NCI-H1092 (cell line): ENCODE measurements at places on chromosomes 12 and 14.

- DNase-seq = no peak
Measured at GRCh38 chr12:85784096-85784720, 52.0 kb downstream of the RASSF9 start.

GRCh38 chr12:114665411-114666260, 18.3 kb downstream of the TBX3 start:
- no peak for DNase-seq

DNA sequence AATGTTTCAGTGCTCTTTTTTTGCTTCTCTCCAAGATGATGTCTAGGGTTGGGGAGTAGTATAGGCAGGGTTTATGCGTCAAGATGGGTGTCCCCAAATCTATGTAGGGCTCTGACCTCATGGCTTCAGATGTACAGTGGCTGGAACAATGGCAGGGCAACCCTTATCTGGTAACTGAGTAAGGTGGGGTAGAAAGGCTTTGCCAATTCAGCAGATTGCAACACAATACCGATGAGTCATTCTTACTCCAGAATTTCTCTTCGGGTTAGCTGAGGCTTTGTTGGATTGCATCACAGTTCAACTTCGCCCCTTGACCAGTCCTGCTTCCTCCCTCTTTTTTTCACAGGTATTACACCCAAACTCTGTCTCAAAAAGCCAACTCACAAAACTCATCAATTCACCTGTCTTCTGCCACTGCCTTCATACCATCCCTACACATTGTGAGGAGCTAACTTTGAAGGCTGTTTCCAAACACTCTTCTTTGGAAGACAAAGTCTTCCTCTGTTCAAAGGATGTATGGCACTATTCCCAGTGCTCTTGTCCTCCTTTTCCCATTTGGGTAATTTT, 190.2 kb upstream of the CNOT2 start:
- no peak for DNase-seq

- no peak for DNase-seq
Measured at GRCh38 chr12:1195513-1195912, 204.5 kb downstream of the ERC1 start.

GRCh38 chr14:92584816-92585215, 71.2 kb downstream of the RIN3 start:
- DNase-seq = no peak

GRCh38 chr14:101849125-101849524, 87.6 kb downstream of the PPP2R5C start:
- DNase-seq = no peak

DNA sequence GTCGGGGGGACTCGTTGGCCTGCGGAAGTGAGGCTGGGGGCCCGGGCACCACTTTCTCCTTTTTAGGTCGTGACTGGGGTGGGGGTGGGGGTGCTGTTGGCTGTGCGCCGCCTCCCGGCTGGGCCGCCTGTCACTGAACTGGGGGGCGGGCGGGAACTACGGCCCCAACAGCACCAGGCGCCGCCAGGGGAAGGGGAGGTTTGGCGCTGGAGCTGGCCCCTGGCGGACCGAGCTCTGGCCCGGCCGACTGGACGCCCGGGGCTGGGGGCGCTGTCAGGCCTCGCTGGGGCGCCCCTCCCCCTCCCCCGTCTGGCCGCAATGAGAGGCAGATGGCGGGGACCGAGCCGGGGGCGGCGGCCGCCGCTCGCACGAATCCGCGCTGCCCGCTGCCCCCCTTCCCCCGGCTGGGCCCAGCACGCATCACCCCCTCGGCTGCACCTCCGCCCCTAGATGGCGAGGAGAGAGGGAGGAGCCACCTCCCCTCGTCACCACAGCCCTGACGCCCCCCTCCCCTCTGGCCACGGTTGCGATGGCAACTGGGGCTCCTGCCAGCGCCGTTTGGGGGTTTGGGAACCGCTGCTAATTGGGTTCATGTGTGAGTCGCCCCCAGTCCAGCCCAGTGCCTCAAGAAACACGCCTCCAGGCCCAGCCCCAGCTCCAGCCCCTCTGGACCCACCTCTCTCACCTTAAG, 723 bp downstream of the NFATC4 start:
- peak; percentile 78 for DNase-seq

- DNase-seq = no peak
Measured at GRCh38 chr12:852864-853263, 96.6 kb downstream of the RAD52 start.

DNA sequence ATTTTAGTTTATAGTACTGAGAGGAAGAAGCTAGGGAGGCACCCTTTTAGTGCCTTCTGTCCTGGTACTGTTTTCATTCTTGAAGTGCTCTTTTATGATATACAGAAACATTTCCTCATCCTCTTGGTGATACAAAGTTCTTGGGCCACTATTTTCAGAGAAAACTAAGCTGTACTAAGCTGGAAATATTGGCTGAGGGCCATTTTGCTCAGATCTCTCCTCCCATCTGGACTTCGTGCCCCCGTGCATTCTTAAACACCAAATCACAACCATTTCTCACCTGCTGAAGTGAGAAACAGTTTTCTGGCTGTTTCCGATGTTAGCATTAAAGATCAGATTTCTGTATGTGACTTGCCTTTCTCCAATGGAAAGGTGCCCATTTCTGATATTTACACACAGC, 158.9 kb downstream of the FBXL14 start:
- no peak for DNase-seq

DNA sequence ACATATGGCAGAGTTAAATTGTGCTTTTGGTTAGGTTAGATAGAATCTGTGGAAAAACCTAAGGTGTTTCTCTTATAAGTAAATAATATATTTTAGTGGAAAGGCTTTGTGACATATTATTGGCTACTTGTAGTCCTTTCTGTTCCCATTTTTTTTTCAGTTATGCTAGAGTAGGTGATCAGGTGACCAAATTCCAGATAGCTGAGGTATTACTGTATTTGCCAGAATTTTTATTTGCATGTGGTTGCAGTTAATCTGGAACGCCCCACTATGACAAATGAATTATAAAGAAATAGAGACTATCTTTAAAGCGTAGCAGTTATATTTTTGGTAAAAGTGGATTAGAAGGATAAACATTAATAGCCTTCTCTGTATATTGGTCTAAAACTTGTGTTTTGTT, 52.0 kb downstream of the ARHGAP5 start:
- DNase-seq = no peak

- no peak for DNase-seq
Measured at GRCh38 chr12:90712671-90713070, 242.3 kb downstream of the CCER1 start.

- DNase-seq = peak; percentile 24
Measured at GRCh38 chr12:66403746-66404145, 101.5 kb downstream of the HELB start.

- no peak for DNase-seq
Measured at GRCh38 chr12:6768990-6769389, 2.8 kb downstream of the PTMS start.

- no peak for DNase-seq
Measured at GRCh38 chr12:75097003-75097402, 112.6 kb downstream of the KCNC2 start.

DNA sequence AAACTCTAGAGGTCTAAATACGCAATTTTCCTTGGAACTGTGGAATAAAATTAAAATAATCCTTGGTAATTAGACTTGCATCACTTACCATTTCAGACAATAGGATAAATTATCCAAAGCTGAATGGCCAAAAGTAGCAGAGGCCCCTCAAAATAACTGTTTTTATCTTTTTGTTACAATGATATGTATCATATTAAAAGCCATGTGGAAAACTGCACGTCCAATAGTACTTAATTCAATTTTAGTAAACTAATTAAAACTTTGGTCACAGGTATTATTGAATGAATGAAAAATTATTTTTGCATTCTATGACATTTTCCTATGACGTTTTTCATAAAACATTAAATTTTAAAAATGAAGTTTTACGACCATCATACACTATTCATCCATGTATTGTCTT, 98.5 kb downstream of the CDK17 start:
- no peak for DNase-seq

- no peak for DNase-seq
Measured at GRCh38 chr12:70443062-70443673, 77.1 kb downstream of the KCNMB4 start.
